AG04449 (cell line): ENCODE measurements at places on chromosomes 6 and 20.

DNA sequence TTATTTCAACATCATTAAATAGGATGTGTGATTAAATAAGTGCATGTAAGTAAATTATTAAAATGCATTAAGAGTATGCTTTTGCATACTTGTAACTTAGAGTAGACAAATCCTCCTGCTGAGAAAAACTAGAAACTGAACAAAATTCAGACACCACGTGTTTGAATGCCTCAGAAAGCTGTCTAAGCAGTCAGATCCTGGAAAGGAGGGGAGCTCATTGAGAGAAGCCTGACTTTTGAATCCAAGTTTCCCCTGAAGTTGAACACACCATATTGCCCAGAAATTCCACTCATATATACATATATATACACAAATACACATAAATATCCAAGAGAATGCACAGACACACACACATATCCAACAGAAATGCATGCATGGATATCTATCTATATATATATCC, 190.0 kb upstream of the BMP2 start:
- no peak for DNase-seq

GRCh38 chr6:47405273-47405672, 72.3 kb upstream of the CD2AP start:
- DNase-seq, result no peak

- DNase-seq, result no peak
These were observed 10.6 kb downstream of the FKBP5 start for GRCh38 chr6:35678021-35678654.

GRCh38 chr20:25461786-25462545, 54.5 kb downstream of the GINS1 start:
- DNase-seq, result no peak

GRCh38 chr20:1933465-1933870, 38.3 kb downstream of the SIRPA start:
- DNase-seq, result no peak

GRCh38 chr6:25369036-25369432, 89.9 kb downstream of the CARMIL1 start:
- DNase-seq, result no peak

DNA sequence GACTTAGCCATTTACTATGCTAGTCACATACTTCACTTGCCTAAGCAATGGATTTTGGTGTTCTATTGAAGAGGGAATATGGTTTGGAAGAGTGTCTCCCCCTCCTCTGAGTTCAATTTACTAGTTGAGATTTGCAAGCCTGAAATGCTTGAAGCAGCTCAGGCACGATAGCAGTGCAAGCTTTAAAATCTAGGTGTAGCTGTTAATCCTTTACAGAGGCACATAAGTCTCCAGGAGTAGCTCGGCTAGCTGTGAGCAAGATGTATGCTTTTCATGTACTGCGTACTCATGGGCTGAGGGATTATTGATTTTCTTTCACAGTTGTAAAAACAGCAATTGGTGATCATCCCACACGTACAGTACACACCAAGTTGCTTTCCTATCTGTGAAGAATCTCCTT, 726 bp downstream of the FLRT3 start:
- no peak for DNase-seq

DNA sequence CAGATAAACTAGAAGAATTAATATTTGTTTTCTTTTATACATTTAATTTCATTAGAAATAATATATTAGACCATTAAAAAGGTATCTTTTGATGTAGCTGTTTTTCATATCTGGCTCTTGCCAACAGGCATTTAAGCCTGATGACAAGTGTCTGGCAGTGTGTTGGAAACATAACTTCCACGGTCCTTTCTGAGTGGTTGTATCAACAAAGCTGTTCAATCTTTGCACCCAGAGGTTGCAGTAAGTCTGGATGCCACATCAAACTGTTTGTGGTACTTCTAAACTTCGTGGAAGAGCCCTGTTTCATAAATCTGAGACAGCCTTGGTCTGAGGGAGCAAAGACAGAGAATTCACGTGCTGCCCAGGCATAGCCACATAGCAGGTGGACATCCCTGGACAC, 197.4 kb downstream of the TRDN start:
- DNase-seq, result no peak

GRCh38 chr6:124676033-124676432, 286.2 kb upstream of the RNF217 start:
- DNase-seq, result no peak

- no peak for DNase-seq
These were observed 917 bp upstream of the TEAD3 start for GRCh38 chr6:35497571-35498421.

DNA sequence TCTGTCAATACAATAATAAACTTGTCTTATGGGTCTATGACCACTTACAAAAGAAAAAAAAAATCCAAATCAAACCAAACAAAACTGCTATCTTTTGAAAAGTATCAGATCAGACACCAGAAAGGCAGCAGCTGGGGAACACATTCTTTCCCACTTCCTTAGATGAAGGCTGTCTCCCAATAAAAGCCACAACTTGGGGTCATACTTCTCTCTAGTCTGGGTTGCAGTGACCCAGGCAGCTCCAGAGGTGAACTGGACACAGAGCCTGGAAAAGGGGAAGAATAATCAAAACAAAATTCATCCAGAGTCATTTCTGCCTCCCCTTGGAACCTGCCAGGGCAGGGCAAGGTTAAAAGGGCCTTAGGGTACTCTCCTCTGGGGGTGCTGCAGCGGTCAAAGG, 19.1 kb downstream of the ATXN1 start:
- DNase-seq, result no peak

DNA sequence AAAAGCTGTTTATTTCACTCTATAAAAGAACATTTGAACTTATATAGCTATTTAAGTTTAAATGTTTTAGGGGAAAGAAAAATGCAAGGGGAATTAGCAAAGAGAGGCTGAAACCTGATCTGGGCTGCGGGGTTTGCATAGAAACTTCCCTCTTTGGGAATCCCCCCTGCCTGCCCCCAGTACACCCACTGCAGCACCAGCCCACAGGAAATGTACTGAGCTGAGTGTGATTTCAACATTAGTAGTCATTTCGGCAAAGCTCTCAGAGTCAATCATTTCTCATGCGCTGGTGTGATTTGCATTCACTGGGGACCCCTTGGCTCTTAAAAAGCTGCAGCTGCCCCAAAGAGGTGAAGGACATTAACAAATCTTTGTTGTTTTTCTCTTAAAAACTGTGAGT, 859.4 kb downstream of the MAFB start:
- no peak for DNase-seq

DNA sequence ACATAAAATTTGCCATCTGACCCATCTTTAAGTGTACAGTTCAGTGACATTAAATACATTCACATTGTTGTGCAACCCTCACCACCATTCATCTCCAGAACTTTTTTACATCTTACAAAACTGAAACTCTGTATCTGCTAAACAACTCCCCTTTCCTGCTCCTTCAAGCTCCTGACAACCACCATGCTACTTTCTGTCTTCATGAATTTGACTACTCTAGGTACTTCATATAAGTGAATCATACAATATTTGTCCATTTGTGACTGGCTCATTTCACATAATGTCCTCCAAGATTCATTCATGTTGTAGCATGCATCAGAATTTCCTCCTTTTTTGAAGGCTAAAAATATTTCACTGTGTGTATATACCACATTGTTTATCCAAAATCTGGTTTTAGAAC, 86.9 kb upstream of the SMLR1 start:
- DNase-seq, result no peak

DNA sequence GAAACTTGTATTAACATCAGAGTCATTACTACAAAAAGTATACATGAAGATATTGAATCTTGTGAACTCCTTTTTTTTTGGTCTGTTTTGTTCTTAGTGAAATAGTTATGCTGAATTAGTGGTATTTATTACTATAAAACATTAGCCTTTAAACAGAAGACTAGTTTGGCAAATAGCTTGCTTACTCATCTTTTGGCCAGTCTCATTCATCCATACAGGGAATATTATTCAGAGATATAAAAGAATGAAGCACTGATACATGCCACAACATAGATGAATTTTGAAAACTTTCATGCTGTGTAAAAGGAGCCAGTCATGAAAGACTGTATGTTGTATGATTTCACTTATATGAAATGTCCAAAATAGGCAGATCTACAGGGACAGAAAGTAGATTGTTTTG, 205.9 kb downstream of the ZFAND3 start:
- DNase-seq, result no peak

DNA sequence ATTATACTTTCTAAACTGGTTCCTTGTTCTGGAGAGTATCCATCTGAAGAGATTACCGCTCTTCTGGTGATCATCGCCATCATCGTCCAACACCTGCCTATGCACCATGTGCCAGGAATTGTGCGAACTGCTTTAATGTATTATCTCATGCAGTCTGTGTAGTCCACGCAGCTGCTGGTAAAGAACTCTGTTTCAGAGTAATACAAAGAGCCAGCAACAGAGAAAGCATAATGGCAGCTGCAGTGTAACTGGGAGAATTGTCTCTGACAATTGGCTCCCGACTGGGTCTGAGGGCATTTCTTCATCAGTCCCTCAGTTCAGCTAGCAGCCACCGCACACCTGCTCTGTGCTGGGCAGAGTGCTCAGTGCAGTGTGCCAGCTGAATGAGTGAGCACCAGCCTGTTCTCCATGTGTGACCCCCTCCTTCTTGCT, 383.4 kb downstream of the GRIK2 start:
- DNase-seq, result no peak

- no peak for DNase-seq
These were observed 69.3 kb downstream of the ILRUN start for GRCh38 chr6:34627296-34627695.

DNA sequence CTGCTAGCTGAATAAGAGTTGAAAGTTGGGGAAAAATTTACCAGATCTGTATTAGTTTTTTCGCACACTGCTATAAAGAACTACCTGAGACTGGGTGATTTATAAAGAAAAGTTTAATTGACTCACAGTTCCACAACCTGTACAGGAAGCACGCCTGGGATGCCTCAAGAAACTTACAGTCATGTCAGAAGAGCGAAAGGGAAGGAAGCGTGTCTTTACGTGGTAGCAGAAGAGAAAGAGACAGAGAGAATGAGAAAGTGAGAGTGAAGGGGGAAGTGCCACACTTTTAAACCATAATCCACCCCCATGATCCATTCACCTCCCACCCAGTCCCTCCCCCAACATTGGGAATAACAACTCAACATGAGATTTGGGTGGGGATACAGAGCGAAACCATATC, 79.6 kb downstream of the KHDC1L start:
- no peak for DNase-seq

DNA sequence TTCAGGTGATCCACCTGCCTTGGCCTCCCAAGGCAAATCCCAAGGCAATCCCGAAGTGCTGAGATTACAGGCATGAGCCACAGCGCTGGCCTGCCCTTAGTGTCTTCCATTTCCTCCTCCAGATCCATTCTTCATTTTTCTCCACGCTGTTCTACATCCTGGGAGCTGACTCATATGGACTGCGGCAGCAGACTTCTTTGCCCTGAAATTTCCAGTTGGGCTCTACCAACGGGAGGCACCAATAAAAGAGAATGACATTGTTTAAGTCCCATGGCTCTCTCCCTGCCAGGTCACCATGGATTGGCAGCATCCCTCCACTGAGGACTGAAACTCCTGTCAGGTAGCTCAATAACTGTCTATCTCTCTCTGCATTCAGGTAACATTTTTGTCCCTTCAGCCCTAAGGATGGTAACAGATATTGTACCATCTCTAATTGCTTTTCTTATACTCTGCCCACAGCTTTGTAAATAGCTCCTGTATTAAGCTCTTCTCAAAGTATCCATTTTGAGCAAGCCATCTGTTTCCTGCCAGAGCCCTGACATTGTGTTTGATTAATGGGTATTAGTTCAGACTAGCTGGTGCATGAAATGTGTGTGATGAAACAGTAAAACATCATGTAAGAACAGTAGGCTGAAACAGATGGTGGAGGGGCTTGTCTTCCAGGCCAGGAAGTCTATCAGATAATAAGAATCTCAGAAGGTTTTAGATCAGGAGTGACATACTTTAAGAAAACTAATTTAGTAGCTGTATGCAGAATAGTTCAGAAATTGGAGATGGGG, 3.6 kb downstream of the TBCC start:
- DNase-seq, result no peak

- no peak for DNase-seq
These were observed at the start of gene ANKRD66 for GRCh38 chr6:46746696-46747095. Gene ANKRD66, plus strand, starts transcription at chr6:46746933. Its CDS starts 5,016 bp downstream, at chr6:46751949.

GRCh38 chr6:109304284-109305015, 77.8 kb downstream of the CD164 start:
- no peak for DNase-seq

- peak; percentile 87 for DNase-seq
These were observed 70.2 kb downstream of the LYRM4 start for GRCh38 chr6:5190507-5190906.

GRCh38 chr6:136284909-136285308, 4.7 kb downstream of the BCLAF1 start:
- DNase-seq, result no peak

- DNase-seq, result no peak
These were observed 15.1 kb downstream of the RNF217 start for GRCh38 chr6:124977067-124977908.

GRCh38 chr6:111995404-111995803, 58.5 kb upstream of the CCN6 start:
- no peak for DNase-seq

- no peak for DNase-seq
These were observed 43.8 kb downstream of the RALGAPA2 start for GRCh38 chr20:20668639-20669038.

- no peak for DNase-seq
These were observed 12.6 kb upstream of the IRF4 start for GRCh38 chr6:378958-379409.

GRCh38 chr20:43507150-43508080, at the start of gene L3MBTL1:
Gene L3MBTL1, plus strand, starts transcription at chr20:43507697. Its CDS starts 5,807 bp downstream, at chr20:43513504.
- DNase-seq, result no peak

DNA sequence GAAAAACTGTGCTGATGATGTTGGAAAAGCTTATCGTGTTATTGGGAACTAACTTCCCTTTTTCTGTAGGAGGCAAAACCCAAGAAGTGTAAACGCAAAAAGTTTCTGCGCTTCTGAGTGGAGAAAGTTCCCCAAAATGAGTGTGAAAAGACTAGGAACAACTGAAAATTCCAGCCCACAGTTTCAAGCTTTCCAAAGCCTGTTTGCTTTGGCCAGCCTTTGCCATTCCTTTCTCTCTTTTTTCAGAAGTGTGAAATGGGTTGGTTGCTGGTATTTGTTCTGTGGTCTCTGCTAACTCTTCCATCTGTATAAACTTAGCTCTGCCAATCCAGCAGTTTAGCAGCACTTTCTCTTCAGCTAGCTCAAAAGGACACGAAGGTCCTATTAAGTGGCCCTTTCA, 491.3 kb downstream of the MAFB start:
- DNase-seq, result peak; percentile 4

DNA sequence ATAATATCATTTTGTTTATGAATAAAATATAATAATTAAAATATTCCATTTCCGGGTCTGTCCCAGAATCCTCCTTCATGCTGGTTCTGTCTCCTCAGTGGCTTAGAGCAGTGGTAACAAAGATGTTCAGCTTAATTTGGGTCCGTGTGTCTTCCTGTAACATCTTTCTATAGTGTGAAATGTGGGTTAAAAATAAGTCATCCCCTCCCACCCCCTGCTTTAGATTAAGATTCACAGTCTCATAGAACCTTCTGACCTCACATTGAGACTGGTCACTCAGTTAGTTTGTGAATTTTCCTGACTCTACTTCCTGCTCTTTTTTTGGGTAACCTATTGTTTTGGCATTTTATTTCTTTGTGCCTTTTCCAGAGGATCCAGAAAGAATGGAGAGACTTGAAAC, 55.2 kb downstream of the SLX4IP start:
- DNase-seq, result no peak

GRCh38 chr6:3228046-3228671, 706 bp upstream of the TUBB2B start:
- no peak for DNase-seq
